ENCODE measurements at places on chromosomes 1 and 21.

DNA sequence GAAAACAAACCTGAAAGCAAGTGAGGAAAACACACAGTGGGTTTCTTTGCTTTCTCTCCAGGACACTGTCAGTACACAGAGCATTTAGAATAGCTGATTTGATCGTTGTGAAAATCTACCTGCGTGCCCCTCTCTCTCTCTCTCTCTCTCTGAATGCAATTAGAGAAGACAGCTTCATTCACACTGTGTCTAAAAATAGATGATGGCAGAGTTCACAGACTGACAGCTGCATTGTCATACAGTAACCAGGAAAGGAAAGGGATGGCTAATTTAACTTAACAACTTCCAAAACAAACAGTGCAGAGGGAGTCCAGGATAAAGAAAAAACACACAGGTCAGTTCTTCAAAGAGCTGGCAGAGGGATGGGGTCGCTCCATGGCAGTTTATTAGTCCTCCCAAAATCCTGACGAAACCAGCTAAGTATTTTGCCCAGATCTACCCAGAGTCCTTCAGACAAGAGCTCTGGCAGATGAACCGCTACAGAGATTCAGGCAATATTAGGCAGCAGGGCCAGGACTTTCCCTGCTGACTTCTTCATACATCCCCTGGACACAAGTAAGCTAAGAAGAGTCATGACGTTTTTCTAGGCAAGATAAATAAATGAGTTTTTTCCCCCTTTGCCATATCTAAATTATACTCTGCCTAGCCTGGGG, 58.9 kb downstream of the WLS start:
- DNase-seq: no peak

DNA sequence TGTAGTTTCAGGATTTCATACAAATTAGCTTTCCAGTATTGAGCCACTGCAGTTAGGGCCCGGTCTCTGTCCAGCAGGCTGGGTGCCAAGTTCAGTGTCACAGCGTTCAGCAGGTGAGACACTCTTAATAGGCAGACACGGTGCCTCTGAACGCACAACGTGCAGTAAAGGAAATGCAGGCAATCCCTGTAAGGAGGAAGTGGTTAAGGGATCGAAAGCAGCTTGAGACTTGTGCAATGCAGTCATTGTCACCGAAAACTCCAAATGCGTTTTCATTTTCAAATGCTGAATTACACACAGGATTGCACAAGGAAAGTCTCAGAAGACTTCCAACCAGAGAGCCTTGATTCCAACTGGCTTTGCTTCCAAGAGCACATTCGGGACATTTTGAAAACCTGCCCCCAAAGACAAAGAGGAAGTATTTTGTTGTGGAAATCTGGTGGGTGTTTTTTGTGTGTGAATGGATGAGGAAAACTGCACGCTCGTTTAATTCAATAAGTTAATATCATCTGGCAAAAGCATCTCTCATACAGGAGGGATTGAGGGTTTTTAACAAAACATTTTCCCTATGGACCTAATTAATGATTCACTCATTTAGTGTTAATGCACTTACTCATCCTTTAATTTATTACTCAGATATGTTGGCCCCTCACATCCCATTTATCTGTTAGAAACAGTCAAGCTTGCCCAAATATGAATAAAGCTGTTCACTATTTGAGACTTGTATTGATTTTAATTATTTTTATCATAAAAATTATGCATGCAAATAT, 61.6 kb downstream of the PTGS2 start:
- DNase-seq: no peak

GRCh38 chr1:20551161-20551560, 1.2 kb upstream of the FAM43B start:
- DNase-seq: no peak

DNA sequence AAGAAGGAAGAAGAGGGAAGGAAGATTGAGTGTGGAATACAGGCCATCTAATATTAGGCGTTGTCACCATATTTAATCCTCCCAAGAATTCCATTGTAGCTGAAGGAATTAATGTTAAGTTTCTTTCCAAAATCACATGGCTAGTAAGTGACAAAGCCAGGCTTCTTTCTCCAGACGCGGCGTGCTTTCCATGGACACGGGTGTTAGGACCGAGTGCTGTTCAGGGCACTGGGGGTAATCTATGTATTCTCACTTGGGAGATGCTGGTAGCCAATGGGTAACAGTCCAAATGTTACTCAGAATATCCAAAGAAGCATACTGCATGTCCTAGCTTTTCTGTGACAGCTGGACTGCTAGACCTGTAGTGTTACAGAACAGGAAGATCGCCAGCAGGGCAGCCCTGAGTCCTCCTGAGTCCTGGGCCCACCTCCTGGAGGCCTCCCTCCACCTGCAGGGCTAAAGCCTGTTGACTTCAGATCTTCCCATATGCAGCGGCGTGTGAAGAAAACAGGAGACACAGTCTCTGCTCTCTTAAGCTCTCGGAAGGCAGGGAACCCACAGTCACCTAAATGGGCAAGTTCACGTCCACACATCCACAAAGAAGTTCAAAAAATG, 5.3 kb downstream of the IGSF9 start:
- no peak for DNase-seq

GRCh38 chr21:35048183-35048601, 910 bp downstream of the RUNX1 start:
- no peak for DNase-seq

- DNase-seq: no peak
These were observed 25.7 kb downstream of the STK40 start for GRCh38 chr1:36359911-36360550.

- no peak for DNase-seq
These were observed 23.9 kb upstream of the SLC25A34 start for GRCh38 chr1:15712168-15712567.

DNA sequence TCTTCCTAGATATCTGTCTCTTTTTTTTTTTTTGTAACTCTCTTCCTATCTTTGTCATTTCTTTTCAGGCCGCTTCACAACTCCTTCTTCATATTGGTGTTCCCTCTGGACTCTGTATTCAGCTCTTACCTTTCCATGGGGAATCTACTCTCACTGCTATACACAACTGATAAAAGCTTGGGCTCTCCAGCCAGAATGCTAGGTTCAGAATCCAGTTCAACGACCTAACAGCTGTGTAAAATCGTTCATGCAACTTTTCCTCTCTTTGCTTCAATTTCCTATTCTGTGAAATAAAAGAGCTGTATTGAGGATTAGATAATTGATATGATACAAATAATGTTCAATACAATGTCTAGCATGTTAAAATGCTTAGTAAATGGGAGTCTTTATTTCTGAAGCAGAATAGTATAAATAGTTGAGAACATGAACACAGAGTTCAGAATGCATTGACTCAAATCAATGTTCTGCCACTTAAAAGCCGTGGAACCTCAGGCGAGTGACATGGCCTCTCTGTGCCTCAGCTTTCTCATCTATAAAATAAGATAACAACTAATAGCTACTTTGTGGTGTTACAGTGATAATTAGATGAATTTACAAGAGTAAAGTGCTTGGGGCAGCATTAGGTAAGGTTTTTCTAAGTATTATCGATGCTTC, 88.5 kb downstream of the DENND1B start:
- DNase-seq: no peak

- DNase-seq: no peak
These were observed 547 bp downstream of the PDPN start for GRCh38 chr1:13583966-13584791.

GRCh38 chr1:173422456-173422976, 54.6 kb upstream of the PRDX6 start:
- DNase-seq: no peak

GRCh38 chr1:208303743-208304712, 59.8 kb upstream of the PLXNA2 start:
- no peak for DNase-seq

DNA sequence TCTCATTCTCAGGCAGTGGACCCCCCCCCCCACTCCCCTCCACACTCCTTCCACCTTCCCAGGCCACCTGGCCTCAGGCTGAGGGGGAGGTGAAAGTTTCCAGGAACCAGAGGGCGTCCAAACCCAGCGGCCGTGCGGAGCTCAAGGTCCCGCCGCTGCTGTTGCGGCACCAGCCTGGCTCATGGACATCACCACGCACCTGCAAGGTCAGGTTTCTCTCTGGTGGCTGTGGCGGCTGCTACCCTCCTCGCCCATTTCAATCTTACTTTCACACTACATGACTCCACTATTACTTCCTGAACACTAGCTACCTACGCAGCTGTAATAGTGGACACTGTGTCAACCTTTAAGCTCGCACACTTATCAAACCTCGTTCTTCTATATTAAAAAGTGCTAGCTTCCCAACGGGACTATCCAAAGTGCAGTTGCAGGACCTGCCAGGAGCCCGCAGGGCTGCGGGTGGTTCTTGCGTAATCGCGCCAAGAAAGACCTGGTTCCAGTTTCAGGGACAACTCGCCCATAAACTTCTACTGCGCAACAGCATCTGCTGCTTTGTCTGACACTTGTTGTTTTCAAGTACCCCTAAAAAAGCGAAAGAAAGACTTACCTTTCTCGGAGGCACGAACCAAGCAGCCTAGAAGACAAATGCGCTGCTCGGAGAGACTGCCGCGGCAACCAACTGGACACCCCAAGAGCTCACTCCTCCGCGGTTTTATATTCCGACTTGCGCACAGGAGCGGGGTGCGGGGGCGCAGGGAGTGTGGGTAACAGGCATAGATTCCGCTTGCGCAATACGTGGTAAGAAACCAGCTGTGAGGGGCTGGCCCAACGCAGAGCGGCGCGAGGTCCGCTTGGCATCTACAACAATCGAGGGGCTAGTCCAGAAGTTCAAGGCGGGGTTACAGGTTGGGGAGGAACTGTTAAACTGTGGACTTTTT, at the start of gene DIRAS3:
Gene DIRAS3, minus strand, starts transcription at position 687 of the 938 bp plus-strand sequence. CDS start 3,330 bp downstream, outside the sequence.
- DNase-seq: no peak

DNA sequence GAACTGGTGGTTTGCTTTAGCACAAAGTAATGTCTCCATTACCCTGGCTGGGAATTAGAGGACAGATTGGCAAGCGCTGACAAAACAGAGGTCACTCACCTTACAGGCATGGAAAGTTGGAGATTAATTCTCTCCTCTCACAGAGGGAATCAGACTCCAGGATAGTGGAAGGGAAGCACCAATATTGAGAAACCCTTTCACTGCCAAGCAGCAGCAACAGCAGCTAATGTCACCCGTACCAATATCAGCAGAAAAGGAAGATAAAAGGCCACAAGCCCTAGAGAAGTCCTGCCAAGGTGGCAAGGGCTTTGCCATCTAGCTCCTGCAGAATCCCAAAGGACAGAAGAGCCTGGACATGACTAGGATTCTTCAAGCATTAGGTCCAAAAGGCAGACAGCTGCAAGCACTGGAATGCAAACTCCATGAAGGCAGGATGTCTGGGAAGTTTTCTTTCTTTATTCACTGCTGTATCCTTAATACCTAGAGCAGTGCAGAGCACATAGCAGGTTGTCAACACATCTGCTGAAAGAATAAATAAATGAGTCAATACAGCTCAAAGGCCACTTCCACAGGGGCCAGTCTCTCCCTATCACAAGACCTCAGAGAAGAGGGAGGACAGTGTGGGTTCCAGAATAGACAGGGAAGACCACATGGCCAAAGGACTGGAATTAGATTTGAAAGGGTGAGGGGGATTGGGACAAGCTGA, 57.2 kb downstream of the ERI3 start:
- DNase-seq: no peak

- DNase-seq: no peak
These were observed 27.7 kb downstream of the INAVA start for GRCh38 chr1:200922406-200922805.

DNA sequence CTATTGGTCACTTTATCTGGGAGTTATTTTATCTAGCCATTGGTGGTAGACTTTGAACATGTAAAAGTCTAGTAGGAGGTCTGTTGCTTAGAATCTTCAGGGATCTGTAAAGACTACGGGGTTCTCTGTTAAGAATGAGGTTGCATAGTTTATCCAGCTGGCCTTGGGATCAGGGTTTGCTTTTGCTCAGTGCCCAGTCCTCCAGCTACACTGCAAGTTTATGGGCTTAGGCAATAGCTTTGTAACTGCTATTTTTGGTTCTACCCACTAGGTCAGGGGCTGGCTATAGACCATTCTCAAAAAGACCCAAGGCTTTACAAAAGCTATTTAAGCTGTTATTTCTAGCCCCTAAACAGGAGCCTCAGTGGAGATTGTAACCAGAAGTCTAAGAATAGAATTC, 9.8 kb downstream of the SH3GLB1 start:
- no peak for DNase-seq

DNA sequence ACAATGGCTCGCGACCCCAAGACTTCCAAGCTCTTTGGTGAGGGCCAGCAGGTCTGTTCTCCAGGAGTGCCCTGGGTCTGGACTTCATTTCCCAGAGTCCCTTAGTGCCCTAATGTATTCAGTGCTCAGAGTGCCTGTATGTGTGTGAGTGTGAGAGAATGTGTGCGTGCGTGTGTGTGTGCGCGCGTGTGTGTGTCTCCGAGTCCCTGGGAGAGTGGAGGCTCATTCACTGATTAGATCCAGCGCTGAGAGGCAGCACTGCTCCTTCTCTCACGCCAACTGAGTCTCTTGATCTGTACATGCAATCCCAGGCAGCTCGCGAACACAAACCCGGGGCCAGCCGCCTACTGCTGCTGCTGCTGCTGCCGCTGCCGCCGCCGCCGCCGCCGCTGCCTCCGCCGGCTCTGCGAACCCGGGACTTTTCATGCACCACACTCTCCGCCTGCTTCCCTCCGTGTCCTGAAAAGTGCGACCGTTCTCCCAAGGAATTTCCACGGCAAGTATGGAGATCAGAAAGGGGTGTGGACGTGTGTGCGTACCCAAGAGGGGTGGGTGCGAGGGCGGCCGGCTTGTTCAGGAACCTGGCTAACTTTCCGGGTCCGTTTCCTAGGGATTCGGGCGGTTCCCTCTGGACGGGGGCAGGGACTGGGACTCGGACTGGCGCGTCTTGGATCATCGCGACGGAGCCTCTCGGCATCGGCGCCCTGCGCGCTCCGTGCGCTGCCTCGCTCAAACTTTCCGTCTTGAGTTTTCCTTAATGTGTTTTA, at the start of gene RNF220:
Gene RNF220, plus strand, starts transcription at position 225 of the 767 bp plus-strand sequence.
- DNase-seq: no peak

- no peak for DNase-seq
These were observed 10.7 kb upstream of the BSDC1 start for GRCh38 chr1:32404946-32405345.

- no peak for DNase-seq
These were observed 34.9 kb upstream of the ESRRG start for GRCh38 chr1:216758161-216758560.

DNA sequence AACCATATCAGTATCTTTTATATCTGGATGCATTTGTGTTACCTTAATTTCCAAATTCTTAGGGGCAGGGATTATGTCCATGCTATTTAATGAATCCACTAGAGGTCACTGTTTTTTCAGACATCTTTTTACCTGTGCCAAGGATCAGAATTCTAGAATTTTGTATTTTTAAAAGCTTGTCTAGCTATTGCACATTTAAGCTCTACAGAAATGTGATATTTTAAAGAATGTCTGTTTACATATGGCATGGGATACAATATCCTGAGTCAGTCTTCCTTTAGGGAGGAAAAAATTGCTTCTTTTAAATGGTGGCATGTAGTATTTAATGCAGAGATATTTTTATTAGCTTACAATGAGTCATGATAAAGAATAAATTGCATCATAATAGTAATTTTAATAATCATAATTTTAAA, 11.3 kb downstream of the RPAP2 start:
- DNase-seq: no peak

DNA sequence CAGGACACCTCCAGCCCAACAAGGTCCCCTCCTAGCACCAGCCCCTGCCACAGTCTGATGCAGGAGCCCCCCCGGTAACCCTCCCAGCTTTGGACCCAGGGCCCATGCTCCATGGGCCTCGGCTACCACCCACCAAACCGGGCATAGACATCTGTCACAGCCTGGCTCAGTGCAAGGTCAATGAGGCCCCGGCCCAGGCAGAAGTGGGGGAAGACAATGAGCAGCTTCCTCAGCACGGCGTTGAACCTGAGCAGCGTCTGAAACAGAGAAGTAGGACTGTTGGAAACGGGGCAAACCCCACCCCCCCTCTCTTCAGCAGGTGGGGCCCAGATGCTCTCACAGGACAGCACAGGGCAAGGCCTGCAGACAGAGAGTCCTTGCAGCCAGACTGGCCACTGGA, 101.9 kb upstream of the GCLM start:
- DNase-seq: no peak
